ENCODE measurements at places on chromosomes 6 and 20.

- no peak for DNase-seq
Measured at GRCh38 chr6:13066050-13066449, 262.3 kb downstream of the TBC1D7 start.

DNA sequence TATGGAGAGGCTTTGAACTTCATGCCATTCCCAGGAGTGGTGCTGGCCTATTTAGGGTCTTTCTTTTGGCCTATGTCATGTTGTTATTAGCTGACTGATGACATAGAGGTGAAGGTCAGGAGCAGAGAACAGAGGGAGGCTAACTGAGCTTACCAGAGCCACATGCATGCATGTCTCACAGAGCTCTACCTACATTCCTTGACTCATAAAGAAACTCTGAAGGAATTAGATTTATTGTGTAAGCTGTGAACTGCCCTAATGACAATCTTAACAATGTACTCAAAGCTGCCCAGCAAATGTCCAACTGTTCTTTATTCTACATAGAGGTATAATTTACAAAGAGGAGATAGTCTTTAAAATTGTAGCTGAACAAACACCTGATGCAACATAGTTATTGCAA is 192.7 kb upstream of the CNR1 start:
- no peak for DNase-seq

GRCh38 chr6:108800427-108800864 is 47.8 kb upstream of the ARMC2 start:
- no peak for DNase-seq

- no peak for DNase-seq
Measured at GRCh38 chr20:52569201-52569600, 377.6 kb upstream of the ZFP64 start.

GRCh38 chr6:54916858-54917257 is 70.3 kb downstream of the FAM83B start:
- DNase-seq: no peak

- no peak for DNase-seq
Measured at GRCh38 chr6:41651962-41652657, 13.8 kb downstream of the MDFI start.

- DNase-seq: no peak
Measured at GRCh38 chr6:42959917-42960242, 674 bp upstream of the GNMT start.

DNA sequence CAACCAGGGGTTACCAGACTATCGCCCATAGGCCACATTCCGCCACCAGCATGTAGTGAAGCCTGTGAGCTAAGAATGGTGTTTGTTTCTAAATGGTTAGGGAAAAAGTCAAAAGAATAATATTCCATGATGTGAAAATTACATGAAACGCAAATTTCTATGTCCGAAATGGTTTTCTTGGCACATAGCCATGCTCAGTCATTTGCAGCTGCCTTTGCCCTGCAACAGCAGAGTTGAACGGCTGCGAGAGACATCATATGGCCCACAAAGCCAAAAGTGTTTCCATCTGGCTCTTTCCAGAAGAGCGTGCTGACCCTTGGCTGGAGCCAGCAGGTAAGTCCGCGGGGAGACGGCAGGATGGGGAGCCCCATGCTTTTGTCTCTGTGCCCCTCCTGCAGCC is 60.7 kb downstream of the FAM120B start:
- DNase-seq: no peak

DNA sequence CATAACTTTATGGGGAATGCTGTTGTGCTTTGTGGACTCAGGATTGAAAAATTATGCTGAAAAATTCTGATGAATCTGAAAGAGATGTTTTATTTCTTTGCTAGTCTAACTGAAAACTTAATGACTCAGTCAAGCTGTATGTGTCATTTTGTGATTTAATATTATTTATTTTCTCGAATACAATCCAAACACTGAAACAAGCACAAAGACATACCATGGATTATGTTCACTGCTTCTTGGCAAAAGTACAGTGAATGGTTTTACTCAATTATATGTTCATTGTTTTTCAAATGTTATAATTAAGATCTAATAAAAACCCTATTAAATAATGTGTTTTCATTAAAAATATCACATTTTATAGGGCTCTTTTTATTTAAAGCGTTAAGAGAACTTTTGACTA is 330.6 kb upstream of the EPHA7 start:
- DNase-seq: no peak

GRCh38 chr6:44224029-44224964 is 902 bp downstream of the SLC29A1 start:
- DNase-seq: no peak

- DNase-seq: peak; percentile 10
Measured at GRCh38 chr6:116278854-116279231, 887 bp downstream of the TSPYL1 start.

DNA sequence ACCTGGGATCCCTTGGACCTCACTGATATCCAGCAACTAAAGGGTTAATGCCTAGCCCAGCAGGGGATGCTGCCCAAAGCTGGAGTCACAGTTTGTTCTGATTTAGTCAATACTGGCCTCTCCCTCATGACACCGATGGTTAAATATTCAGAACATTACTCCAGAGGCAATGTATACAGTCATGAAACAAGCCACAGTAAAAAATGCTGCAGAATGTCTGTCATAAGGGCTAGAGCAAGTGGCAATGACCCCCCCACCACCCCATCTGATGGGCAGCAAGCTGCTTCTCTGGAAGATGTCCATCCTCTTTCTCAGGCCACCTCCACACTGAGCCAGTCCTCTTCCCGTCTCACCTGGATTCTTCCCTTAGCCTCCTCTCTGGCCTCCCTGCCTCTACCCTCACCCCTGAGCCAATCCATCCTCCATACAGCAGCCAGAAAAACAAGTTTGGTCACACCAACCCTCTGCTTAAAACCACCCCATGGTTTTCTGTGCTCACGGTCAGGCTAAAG is 99.0 kb upstream of the KCNG1 start:
- no peak for DNase-seq

- DNase-seq: no peak
Measured at GRCh38 chr6:87408721-87409155, 966 bp downstream of the CFAP206 start.

GRCh38 chr6:139846538-139847456 is 472.3 kb upstream of the CITED2 start:
- no peak for DNase-seq

DNA sequence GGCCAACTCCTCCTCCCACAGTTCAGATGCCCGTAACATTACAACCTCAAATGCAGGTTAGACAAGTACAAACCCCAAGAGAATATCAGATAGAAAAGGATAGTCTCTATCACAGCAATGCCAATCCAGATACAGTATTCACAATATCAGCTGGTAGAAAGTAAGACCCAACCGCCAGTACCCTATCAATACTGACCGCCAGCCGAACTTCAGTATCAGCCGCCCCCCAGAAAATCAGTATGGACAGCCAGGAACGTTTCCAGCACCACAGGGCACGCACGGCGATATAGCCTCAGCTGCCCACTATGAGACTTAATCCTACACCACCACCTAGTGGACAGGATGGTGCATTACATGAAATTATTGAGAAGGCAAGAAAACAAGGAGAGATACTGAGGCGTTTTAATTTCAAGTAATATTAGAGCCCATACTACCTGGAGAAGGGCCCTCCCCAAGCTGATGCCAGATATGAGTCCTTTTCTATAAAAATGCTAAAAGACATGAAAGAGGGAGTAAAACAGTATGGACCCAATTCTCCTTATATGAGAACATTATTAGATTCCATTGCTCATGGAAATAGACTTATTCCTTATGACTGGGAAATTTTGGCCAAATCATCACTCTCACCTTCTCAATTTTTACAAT is 17.6 kb upstream of the EIF2S2 start:
- peak; percentile 60 for DNase-seq

GRCh38 chr6:548517-548916 is 108.4 kb downstream of the HUS1B start:
- no peak for DNase-seq

DNA sequence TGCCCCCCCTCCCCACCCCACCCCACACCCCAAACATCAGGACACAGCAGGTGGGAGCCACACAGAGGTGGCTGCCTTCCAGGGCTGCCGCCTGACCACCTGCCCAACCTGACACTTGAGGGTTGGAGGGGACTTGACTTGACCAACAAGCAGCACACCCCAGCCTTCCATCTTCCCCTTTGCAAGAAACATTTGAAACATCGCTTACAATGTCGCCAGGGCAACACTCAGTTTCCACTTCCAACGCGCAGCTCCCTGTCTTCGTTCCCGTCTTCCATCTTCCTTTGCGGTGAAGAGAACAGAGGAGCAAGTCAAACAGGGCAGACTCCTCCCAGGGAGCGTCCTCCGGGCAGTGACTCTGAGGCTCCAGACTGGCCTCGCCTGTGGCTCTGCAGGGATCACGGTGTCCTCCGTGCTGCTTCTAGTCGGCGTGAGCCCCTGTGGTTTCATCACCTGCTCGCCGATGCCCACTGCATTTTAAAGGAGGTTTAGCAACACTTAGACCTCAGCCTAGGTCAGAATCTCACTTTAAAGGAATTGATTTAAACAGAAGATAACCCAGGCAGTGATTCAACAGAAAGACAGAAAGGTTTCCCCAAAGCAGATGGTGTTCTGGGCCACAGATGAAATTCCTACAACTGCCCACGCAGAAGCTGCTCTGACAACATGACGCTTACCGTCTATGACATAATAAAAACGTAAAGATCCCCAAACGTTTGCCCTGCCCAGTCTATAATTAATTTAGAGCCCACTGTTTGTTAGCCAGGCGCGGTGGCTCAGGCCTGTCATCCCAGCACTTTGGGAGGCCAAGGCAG is 130.8 kb downstream of the TAF4 start:
- no peak for DNase-seq

All from CD8-positive, alpha-beta T cell (primary cell).